ENCODE measurements at places on chromosomes 6 and 20. TPM values are rescaled to one million over a fixed set of nuclear protein-coding genes. Genes with fewer than 3 reads are reported as not detected.

The TMEM217 gene
- total RNA-seq: 2.4 TPM

The IL17F gene
- total RNA-seq: not detected

The SLC52A3 gene
- 0.11 TPM for total RNA-seq

The HAO1 gene
- not detected for total RNA-seq

The ALDH8A1 gene
- 0.11 TPM for total RNA-seq

The BMP6 gene
- total RNA-seq: 2.1 TPM

The CNKSR3 gene
- 11.0 TPM for total RNA-seq

The BPIFB1 gene
- not detected for total RNA-seq

Measured in placental epithelial cell (primary cell).